ENCODE measurements at places on chromosomes 5 and 9.
A peak's percentile ranks its signal among the peaks of the same experiment; 100 is the strongest.

GRCh38 chr5:144088206-144089064, 82.0 kb downstream of the YIPF5 start:
- no peak for DNase-seq

- no peak for DNase-seq
These were observed 43.8 kb downstream of the SLC38A9 start for GRCh38 chr5:55668356-55668755.

DNA sequence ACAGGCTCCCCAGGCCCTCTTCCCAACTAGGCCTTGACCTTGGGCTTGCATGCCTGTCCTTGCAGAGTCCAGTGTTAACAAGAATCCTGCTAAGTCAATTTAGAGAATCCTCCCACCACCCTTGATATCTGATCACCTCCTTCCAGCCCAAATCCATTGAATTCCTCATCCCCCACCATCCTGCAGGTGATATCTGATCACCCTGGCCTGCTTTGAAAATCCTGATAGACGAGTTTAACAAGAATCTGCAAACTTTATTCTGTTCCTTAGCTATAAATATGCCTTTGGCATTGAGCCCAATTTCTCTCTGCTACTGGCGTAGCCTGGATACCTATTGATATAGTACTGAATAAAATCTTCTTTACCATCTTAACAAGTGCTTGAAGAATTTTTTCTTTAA, 125.5 kb downstream of the DIRAS2 start:
- no peak for DNase-seq

GRCh38 chr9:111891910-111892499, 4.6 kb upstream of the UGCG start:
- peak; percentile 7 for DNase-seq

DNA sequence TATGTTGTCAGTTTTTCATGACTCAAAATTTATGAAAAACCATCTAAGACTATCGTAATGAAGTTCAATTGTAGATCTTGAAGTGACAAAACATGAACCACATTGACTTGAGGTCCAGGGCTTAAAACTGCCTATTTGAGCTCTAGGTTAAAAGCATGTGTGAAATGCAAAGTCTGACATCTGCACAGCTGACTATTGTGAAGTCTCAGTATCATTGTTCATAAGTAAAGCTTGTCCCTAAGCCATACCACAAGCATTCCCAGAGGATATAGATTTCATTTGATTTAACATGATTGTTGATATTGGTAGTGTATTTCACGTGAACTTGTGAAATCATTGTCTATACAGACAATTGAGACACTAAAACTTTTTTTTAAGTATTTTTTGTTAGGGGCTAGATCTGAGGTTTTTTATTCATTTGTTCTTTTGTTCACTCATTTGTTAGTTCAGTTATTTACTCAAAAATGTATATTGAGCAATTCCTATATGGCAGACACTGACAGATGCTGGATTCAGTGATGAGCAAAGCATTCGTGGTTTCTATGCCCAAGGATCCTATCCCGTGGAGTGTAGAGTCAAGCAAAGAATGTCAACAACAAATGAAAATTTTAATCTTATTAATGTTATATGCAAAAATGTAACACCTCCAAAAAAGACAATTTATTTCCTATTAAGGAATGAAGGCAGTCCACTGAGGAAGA, 485.2 kb downstream of the RAB3C start:
- DNase-seq, result no peak

DNA sequence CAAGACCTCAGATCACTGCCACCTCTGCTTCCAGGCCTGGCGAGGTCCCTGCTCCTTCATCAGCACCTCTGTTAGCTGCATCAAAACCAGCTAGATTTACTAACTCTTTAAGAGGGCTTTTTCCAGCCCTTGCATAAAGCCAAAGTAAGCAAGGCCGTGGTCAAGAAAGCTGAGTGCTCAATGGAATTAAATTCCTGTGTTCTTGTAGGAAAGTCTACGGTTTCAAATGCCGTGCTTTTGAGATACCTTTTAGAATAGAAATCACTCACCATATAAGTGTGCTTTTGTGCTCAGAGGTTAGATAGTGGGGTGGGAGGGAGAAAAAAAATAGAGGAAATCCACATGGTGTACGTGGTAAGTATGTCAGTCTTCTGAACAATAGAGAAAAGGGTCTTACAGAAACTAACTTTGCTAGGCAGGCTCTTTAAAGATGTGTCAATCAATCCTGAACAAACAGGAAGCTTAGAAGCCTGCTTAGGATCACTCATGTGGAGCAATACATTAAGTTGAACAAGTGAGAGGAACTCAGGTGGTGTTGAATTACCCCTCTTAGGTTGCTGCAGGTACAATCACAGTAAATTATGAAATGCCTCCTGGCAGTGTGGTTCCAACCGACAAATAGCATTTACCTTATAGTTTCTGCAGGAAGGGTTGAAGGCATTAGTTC, 79.7 kb downstream of the SEMA6A start:
- DNase-seq, result peak; percentile 68

DNA sequence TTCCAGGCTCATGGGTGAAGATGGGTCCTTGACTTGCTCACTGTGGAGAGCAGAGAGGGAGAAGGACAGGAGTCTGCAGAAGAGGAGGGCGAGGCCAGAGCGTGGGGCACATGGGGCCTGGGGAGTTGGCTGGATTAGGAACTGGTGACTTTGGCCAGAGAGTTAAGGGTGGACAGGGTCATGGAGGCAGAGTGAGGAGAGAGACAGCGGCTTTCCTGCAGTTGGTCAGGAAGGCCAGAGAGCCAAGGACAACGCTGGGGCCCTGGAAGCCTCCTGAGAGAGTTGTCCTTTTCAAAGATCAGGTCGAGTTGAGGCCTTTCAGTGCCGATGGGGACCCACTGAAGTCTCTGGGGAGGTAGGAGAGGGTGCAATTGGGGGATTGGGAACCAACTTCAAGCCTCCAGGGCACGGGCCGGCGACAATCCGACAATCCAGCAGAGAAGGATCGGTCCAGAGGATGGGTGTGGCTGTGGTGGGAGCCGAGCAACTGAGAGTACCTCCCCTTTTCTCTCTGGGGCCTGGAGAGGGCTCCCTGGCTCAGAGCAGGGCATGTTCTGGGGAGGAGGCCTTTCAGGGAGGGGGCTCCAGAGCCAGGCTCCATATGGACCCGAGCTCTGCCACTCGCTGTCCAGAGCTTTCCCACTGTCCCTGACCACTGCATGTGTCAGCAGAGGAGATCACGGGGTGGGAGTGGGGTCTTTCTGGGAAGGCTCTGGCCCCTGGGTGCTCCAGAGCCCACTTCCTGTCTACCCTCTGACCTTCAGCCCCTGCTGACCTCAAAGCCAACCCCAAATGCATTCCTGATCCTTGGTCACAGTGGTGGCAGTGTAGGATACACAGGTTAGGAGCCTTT, 7.5 kb upstream of the PHYHD1 start:
- no peak for DNase-seq

DNA sequence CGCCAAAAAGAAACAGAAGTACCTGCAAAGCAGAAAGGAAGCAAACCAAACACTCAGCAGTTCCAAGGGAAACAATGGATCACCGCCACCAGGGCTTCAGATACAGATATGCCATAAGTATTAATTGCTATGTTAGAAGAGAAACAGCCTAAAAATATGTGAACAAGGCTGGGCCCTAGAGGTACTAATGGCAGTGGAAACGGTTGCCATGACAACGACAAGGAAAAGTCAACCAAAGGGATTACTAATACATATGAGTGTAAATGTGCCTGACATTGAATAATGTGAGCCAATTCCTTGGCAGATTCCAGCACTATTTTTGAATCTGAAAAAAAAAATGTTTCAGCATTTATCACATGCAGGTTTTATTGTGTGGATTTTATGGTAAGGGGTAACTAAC, 75.0 kb downstream of the CAVIN4 start:
- DNase-seq, result no peak

GRCh38 chr5:134371834-134372340, 518 bp downstream of the UBE2B start:
- no peak for DNase-seq

DNA sequence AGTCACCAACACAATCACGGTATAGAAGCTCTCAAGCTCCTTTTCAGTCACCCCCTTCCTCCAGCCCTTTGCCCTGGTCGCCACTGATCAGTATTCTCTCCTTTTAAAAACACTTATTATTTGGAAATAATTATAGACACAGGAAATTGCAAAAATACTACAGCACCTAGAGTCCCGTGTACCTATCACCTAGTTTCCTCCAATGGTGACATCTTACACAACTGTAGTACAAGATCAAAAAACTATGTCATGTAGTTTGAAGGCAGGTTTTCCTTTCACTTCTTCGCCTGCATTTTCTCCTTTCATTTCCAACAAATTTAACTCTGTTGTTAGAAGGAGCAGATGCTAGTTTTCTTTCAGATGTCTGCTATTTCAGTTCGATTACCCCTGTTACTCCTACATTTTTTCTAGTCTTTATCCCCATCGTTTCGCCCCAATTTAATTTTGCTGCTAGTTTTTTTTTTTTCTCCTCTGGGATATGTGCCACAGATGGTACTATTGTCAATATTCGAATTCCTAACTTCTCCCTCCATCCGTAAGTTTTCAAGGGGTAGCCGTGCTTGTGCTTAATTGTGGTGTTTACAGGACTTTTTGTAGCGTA, 612 bp upstream of the ATG10 start:
- DNase-seq, result peak; percentile 57

DNA sequence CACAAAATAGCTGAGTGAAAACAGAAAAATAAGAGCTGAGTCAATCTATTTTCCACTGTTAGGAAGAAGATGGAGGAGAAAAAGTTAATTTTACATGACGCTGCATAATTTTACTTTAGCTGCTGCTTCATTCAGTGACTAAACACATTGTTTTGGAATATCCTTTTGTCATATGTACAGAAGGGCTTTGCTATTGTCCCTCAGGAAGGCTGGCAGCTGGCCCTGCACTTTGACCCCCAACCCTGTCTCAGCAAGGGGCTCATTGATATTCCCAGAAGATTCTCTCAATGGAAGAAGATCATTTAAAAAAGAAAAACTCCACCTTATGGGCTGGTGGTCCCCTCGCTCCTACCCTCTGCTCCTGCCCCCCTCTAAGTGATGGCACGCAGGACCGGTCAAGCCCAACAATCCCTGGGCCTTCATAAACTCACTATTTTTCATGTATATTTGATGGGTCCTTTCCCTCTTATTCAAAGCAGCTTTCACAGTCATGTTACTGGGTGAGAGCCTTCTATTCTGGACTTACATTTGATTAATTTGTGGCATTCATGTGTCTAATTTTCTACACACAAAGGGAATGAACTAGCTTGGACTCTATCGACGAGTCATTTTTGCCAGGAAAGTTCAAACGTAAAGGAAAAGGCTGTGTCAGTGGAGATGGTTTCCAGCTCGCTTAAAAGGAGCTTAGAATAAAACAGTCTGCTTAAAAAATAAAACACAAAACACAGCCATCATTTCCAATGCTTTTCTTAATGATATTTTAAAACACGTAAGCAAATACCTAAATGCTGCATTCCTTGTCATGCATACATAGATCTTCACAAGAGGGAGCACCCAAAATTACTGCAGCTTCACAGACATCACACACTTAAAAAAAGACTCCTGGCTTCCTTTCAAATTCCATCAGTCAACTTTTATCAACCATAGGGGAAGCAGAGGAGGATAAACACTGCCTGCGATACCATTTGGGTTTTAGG, 104.7 kb downstream of the EFNA5 start:
- no peak for DNase-seq

- no peak for DNase-seq
These were observed 160.2 kb upstream of the CDH6 start for GRCh38 chr5:31033295-31033694.

DNA sequence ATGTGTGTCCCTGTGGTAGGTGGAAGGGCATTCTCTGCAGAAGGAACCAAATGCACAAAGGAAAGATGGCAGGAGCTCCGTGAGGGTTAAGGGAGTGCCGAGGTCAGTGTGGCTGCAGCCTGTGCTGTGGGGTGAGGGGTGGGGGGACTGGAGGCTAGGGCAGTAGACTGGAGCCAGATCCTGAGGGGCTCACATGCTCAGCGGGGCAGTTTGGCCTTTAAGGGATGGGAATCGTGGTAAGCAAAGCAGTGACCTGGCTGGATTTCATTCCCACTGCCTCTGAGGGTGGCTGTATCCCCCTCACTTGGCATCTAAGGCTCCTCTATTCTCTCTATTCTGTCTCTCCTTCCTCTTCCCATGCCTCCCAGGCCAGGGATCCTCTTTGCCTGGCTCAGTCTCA, 15.6 kb downstream of the PITX1 start:
- DNase-seq, result no peak

- DNase-seq, result peak; percentile 99
These were observed 65.5 kb upstream of the HSPB3 start for GRCh38 chr5:54390015-54390414.

GRCh38 chr5:60794691-60795090, 49.4 kb downstream of the ELOVL7 start:
- no peak for DNase-seq

GRCh38 chr5:90279091-90279490, 130.5 kb downstream of the CETN3 start:
- DNase-seq, result no peak

DNA sequence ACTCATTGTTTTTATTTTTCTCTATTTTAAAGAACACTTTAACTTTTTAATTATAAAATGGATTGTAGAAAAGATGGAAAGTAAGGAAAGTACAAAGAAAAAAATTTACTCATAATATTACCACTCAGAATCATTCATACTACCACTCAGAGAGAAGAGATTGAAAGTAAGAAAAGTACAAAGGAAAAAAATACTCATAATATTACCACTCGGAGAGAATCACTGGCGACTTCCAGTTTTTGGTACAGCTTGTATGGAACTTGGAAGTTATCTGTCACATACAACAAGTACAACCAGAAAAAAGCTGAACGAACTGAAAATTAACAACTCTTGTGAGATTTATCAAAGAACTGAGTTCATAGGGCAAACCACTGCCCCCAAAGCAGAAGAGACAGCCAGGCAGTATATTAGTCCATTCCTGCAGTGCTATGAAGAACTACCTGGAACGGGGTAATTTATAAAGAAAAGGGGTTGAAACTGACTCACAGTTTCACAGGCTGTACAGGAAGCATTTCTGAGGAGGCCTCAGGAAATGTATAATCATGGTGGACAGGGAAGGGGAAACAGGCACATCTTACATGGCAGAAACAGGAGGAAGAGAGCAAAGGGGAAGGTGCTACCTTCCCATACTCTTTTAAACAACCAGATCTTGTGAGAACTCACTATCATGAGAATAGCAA, 183.9 kb downstream of the SMARCA2 start:
- DNase-seq, result no peak

DNA sequence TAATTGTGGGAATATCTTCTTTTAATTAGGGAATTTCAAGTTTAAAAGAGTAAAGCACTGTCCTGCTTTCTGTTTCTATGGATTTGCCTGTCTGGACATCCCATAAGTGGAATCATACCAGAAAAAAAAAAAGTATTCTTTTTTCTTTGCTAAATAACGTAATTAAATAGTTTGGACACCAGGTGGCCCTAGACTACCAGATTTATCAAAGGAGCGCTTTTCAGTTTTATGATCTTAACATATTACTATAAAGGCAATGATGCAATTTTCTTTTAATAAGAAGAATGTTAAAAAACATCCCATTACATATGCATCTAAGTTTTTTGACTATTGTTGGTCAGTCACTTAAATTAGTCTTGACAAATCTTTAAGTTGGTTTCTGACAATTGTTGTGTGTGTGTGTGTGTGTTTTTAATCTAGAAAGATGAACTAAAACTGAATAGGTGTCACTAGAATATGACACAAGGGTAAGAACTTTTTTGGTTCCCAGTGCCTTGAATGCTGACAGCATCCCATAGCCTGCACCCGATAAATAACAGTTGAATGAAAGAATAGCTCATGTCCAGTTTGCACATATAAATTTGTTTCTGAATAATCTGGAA, 49.5 kb downstream of the C5orf22 start:
- DNase-seq, result peak; percentile 68

GRCh38 chr9:64128572-64128971, 1156.4 kb downstream of the FOXD4L5 start:
- peak; percentile 5 for DNase-seq
